Cortex of kidney (tissue), 1 donor: ENCODE measurements at places on chromosomes 13 and 19.

- no peak for DNase-seq
These were observed 22.0 kb upstream of the LRRC4B start for GRCh38 chr19:50590191-50590590.

GRCh38 chr19:54451997-54452396, 3.0 kb downstream of the LENG8 start:
- no peak for DNase-seq

DNA sequence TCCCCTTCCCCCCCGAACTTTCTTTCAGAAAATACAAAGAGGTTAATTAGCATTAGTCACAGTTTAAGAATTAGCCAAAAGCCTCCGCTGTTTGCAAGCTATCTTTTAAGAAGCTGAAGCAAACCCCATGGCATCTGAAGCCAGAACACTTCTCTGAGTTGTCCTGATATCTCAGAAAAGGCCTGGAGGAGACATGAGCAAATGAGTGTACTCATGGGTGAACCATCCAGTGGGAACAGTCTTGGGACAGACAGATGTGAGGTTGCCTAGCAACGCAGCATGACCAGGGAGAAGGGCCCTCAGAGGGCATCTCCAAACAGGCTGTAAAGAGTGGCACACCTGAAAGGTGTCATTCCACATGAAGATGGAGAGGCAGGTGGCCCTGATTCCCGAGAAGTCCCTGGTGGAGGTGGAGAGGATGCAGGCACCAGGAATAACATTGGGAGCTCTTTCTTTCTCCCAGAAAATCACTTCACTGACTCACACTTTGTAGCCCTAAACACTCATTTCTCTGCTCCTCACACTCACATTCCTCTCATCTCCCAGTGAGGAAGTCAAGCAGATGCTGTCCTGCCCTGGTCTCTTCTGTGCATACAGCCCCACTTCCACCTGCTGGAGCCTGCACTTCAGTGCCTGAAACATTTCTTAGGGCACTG, 87.0 kb upstream of the TSHZ3 start:
- no peak for DNase-seq

DNA sequence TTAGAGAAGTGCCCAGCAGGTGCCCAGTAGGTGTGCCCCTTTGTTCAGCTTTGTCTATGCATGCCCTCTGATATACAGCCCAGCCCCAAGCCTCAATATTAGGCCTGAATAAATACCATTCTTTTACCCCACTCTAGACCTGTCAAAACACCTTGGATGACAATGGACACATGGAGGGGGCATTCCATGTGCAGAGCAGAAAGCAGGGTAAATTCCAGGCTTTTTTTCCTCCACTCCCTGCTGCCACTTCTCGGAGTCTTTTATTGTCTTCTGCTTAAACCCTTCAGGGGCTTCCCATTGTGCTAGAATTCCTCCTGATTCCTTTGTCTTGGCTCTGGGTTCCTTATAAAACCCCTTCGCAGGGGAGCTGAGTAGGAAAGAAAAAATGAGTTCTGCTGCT, 5.8 kb upstream of the FRY start:
- no peak for DNase-seq

- no peak for DNase-seq
These were observed 195.9 kb downstream of the VWA8 start for GRCh38 chr13:41765020-41765419.

- DNase-seq: no peak
These were observed 1.2 kb upstream of the KLF16 start for GRCh38 chr19:1864480-1865171.

- no peak for DNase-seq
These were observed 57.5 kb upstream of the AKAP11 start for GRCh38 chr13:42214446-42214845.
